Thyroid gland (tissue), 4 donors: ENCODE measurements at places on chromosomes 6 and 20. TPM values are rescaled to one million over a fixed set of nuclear protein-coding genes. Genes with fewer than 3 reads are reported as not detected.

Gene CNR1
- total RNA-seq: 17.5 TPM

DNA sequence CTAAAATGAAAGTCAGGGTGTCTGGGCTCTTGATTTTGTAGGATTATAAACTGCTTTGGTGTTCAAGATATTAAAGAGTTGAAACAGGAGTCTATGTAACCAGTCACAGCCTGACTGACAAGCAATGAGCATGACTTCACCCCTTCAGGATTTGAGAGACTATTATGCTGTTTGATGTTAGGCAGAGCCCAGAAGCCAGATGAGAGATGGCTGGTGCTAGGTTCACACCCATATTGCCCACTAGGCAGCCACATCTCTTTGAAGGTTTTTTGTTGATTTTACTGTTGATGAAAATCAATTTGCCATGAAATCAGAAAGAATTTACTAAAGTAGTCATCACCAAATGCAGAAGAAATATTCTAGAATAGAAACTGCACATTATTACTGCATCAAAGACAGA, 243.6 kb downstream of the KHDRBS2 start:
- DNase-seq: no peak

DNA sequence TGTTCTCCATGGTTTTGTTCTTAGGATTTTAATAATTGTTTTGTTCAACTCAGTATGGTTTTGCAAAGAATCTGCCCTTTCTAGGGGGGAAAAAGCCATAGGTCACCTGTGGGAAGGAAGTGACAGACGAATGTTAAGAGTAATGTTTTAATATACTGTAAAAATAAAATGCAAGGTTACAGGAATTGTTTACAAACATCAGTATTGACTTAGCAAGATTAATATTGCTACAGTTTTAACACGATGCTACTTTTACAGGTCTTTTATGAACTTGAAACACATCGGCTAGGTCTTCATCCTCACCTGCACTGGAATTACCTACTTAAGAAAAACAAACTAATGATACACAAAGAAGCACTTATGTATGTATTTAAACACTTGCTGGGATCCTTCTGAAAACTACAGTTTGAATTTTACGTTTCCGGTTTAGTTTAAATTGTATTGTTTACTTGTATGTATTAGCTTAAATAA, 1.7 kb upstream of the NKX2-4 start:
- DNase-seq: no peak

Gene MACROD2
- total RNA-seq: 8.7 TPM

GRCh38 chr6:11426571-11426970, 111.0 kb upstream of the TMEM170B start:
- DNase-seq: no peak

GRCh38 chr6:123805921-123806320, 2.3 kb downstream of the NKAIN2 start:
- DNase-seq: no peak

DNA sequence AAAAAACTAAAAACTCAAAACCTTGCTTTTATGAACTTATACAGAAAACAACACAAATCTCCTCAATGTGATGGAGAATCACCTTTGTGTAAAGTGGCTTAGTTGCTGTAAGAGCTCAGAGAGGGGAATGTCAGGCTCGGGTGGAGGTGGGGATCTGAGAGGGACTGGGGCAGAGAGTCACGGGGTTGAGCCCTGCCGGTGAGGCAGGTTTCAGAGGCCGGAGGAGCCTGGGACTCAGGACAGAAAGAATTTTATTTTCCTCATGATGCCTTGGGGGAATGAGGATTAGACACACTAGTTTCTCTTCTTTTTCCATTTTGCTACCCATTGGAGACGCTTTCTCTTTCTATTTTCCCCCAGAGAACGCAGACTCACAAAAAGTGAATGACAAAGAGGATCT, 252.3 kb upstream of the FOXQ1 start:
- DNase-seq: no peak

Gene VPS16
- 44.9 TPM for total RNA-seq

Gene CRISP3
- total RNA-seq: not detected

DNA sequence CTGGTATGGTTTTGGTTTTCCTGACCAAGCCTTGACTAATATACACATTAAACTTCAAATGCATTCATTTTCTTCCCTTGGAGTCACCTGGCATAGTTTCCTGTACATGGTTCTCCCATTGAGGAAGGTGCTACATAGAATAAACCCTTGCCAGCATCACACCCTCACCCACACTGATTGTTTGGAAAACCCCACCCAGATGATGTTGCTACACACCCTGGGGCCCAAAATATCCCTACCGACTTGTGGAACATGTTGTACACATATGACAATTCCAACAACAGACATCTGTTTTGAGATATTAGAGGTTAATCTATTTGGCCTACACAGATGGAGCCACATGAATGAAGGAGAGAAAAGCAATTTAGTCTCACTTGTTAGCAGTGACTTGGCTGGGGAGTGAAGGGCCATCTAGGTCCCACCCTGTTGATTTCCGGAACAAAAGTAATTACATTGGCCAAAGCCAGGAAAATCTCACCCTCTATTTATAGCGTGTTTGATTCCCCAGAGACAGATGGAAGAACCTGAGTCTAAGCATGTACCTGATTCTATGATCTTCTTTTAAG, 606.0 kb upstream of the BTBD3 start:
- no peak for DNase-seq

GRCh38 chr20:44526129-44526528, 4.3 kb upstream of the SERINC3 start:
- no peak for DNase-seq

- DNase-seq: no peak
Observed at GRCh38 chr6:134719911-134720310, 230.0 kb downstream of the ALDH8A1 start.

DNA sequence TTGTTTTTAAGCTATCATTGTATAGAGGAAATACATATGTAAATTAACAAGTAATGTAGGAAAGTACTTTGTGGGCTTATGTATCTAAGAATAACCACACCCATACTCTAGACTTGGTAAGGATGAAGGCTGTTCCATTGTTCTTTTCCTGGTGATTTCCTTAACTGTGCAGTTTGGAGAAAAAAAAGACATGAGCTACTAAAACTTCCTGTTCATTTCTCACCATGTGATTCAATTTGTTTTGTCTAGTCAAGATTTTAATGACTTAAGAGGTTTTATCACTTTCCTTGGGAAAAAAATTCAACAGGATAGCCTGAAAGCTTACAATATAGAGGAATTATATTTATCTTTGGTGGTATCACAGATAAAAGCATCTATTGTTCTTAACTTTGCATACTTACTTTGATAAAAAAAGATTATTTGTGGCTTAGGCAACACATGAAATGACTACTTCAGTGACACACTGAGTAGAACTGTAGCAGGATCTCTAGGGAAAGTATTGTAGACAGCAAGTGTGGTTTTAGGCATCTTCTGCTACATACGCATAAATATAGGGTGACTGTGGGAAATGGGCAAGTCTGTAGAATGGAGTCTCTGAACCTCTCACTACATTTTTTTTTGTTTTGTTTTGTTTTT, 80.3 kb downstream of the GJA1 start:
- DNase-seq: no peak

Gene SNAI1
- total RNA-seq: 14.1 TPM

GRCh38 chr6:34745277-34746103, 11.8 kb upstream of the SNRPC start:
- no peak for DNase-seq

Gene PLA2G7
- 12.5 TPM for total RNA-seq

DNA sequence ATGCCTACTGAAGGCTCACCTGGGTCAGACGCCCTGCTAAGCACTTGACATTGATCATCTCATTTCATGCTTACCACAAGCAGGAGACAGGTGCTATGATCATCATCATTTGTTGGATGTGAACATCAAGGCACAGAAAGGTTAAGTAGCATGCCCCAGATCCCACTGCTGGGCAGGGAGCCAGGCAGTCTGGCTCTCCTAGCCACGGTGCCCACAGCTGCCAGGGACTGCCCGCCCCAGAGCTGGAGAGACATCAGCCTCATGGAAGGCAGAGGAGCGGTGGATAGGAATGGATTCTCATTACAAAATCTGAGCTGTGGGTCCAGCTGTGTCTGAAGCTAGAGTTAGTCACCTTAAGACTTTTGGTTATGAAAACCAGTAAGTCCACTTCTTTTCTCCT, 3.6 kb downstream of the SULF2 start:
- peak; percentile 26 for DNase-seq

Gene PBOV1
- not detected for total RNA-seq

Gene TAGAP
- total RNA-seq: 3.7 TPM

Gene SYS1
- total RNA-seq: 52.7 TPM

DNA sequence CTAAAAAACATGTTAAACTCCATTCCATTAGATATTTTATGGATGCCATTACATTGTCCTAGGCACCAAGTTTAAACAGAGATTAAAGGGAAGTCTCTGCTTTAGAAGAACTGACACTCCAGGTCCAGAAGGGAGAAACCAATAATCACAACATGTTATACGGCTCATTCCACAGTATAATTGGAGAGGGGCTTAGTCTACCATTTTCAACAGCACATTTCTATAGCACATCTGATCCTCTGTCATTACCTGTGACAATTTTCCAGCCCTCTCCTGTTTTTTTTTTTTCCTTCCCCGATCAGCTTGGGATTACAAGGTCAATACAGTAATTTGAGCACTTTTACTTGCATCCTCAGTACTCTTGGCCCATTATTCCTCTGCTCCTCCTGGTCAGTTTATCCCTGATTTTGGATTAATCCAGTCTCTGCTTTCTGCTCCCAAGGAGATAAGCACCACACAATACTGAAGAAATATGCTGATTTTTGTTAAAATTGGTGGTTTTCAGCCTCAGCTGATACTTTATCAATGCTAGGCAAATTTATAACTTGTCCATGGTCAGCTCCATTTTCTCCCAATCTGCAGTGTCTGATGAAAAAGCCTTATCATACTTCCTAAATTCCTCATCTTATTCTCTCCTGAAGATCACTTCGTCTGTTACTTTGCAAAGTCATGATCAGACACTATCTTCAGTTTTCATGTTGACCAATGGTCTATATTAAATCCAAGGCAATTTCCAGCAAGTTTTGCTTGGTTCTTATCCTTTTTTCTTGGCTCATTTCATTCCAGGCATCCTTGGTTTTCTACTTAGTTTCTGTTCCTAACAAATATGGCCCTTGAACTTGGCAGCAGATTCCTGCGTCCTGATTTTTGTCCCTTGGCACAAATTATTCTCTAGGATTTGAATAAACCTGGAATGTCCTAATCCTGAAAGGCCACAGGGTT, 30.8 kb upstream of the SYNCRIP start:
- DNase-seq: no peak

DNA sequence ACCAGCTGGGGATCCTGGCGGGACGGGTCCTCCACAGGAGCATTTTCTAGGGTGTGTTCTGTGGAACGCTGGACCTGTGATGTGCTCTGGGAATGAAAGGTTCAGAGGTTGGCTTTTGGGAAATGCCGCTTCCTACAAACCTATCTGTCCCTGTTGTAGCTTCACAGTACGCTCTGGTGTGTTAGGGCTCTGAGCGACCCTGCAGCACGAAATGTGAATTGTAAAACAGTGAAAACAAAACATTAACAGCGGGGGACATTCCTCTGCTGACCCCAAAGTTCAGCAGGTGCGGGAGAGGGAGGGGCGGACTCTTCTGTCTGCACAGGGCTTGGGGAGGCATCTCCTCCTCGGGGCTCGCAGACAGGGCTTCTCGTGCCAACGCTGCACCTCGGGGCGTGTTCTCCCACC, 155.9 kb downstream of the NRN1 start:
- no peak for DNase-seq

- DNase-seq: no peak
Observed at GRCh38 chr6:106149472-106150069, 63.4 kb downstream of the PRDM1 start.

Gene CALHM6
- total RNA-seq: 2.1 TPM

GRCh38 chr6:75368864-75369402, 84.3 kb upstream of the TMEM30A start:
- no peak for DNase-seq

DNA sequence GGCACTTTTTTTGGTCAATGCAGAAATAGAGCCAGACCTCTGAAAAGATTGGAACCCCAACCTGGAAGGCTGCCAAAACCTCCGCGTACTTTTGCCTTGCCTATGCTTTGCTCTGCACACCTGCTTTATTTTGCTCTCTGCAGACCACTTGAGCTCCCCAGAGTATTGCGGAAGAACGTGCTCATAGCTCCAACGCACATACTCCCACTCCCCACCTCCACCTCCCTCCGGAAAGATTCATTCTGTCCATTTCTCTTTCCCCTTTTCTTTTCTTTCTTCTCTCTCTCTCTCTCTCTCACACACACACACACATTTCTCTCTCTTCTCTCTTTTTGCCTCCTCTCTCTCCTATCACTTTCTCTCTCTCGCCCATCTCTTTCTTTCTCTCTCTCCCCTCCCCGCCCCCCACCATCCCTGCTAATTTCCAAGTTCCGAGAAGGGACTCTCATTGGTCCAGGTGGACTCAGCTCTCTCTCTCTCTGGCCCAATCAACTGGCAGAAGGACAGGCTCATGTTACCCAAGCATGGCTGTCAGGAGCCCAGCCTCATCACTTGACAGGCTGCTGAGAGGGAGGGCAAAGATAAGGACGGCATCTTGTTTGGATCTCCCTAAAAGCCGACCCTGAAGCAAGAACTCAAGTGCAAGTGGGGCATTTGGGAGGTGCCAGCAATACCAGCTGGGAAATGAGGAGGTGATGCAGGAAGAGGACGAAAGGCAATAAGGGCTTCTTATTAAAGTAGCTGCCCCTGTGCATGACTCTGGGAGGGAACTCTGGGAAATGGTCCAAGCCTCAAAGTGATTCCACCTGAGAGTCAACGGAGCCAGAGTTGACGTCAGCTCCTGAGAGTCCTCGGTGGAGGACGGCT, 246.1 kb downstream of the LY86 start:
- peak; percentile 96 for DNase-seq

Gene LTB
- not detected for total RNA-seq

DNA sequence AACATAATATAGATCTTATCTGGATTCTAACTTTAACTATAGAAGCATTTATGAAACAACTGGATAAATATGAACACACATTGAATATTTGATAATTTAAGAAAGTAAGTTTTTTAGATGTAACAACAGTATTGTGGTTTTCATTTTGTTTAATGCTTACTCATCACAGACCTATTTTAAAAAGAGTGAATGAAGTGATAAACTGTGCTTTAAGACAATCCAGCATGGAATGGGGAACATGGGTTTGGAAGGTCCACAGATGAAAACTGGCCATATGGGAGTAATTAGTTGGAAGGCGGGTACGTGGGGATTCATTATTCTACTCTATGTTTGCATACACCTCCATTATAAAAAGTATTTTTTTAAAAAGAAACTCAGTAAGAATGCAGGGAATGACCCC, 21.2 kb downstream of the EPB41L2 start:
- DNase-seq: no peak

DNA sequence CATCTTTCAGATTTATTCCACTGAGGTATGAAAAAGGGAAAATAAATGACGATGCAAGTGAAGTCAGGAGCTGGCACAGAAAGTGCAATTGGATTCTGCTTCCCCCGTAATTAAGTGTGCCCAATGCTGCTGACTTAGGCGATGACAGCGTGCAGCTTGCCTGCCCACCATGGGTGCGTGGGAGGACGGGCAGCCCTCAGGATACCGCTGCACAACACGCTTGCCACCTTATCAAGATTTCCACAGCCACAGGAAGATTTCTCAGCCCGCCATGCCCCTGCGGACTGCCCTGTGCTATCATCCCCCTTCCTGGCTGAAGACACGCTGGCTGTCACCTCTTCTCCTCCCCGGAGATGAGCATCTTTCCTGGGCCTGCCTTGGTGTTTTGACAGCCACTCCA, 103.3 kb upstream of the BACH2 start:
- DNase-seq: no peak

GRCh38 chr6:111597291-111598086, 8.2 kb downstream of the TRAF3IP2 start:
- no peak for DNase-seq

Gene HIVEP2
- total RNA-seq: 28.1 TPM
